ENCODE measurements at places on chromosomes 12 and 14.

GRCh38 chr12:6752167-6752920, 597 bp downstream of the MLF2 start:
- no peak for DNase-seq

- no peak for DNase-seq
These were observed at the start of gene KCNH5 for GRCh38 chr14:63045234-63045611. TSS of gene KCNH5 (minus strand) at chr14:63045458. CDS start at chr14:63045186, 272 bp downstream.

GRCh38 chr14:96231526-96232130, 24.4 kb upstream of the BDKRB1 start:
- DNase-seq, result no peak

GRCh38 chr12:94078736-94079509, 69.5 kb upstream of the PLXNC1 start:
- DNase-seq, result no peak

DNA sequence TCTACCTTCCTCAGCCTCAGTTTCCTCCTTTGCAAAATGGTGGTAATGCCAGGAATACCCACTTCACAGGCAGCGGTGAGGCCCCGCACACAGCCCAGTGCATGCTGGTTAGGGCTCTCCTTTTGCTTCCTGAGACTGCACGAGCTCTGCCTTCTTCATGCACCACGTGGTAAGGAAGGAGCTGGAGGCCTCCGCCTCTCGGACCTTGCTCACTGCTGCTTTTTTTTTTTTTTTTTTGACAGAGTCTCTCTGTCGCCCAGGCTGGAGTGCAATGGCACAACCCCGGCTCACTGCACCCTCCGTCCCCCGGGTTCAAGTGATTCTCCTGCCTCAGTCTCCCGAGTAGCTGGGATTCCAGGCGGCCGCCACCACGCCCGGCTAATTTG, 18.1 kb downstream of the TAMALIN start:
- no peak for DNase-seq

GRCh38 chr12:12427568-12427967, 70.7 kb downstream of the BORCS5 start:
- no peak for DNase-seq
